ENCODE measurements at places on chromosomes 2 and 18. TPM values are rescaled to one million over a fixed set of nuclear protein-coding genes. Genes with fewer than 3 reads are reported as not detected.

Gene ABCG5
- total RNA-seq, result not detected

Gene PFN4
- total RNA-seq, result not detected

Gene TLX2
- 0.52 TPM for total RNA-seq

Gene EGR4
- not detected for total RNA-seq

GRCh38 chr2:27164960-27165763, 16.4 kb downstream of the TCF23 start:
- DNase-seq, result no peak

DNA sequence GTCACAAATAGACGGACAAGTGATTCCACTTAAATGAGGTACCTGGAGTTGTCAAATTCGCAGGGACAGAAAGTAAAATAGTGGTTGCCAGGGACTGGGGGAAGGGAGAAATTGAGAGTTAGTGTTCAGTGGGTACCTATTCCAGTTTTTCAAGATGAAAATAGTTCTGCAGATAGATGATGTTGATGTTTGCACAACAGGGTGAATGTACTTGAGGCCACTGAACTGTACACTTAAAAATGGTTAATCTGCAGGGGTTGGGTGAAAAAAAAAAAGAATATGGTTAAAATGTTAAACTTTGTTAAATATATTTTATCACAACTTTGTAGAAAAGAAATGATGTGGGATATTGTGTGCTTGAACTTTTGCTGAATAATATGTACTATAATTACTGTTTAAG, 102.3 kb downstream of the NCK2 start:
- no peak for DNase-seq

DNA sequence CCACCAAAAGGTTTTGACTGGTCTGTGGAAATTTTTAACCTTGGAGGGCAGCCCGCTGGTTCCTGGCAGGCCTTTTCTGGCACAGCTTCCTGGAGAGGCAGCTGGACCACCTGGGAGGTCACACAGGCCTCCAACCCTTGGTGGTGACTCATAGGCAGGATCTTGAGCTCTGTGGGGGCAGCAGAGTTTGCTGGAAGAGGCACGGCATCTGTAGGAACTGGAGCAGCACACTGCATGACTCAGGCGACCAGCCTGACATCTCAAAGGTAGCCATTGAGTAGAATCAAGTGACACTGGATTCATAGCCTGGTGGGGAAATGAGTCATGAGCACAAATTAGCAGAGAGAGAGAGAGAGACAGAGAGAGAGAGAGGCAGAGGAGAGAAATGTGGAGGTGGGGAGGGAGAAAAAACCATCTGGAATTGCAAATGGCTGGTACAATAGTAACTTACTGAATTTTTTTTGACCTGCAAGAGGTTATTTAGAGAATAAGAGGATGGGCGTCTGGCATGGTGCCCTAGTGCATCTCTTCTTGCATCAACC, 57.4 kb downstream of the TRPM8 start:
- DNase-seq, result no peak

- DNase-seq, result no peak
These were observed 44.9 kb upstream of the TAF4B start for GRCh38 chr18:26181343-26181826.

- no peak for DNase-seq
These were observed 327.0 kb downstream of the RAD51AP2 start for GRCh38 chr2:17191223-17191622.

DNA sequence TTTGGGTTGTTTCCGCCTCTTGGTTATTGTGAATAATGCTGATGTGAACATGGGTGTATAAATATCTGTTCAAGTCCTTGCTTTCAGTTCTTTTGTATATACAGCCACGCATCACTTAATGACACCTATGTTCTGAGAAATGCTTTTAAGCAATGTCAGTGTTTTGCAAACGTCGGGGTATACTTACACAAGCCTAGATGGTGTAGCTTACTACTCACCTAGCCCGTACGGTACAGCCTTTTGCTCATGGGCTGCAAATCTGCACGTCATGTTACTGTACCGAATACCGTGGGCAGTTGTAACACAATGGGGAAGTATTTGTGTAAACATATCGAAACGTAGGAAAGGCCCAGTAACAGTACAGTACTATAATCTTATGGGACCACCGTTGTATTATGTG, 12.4 kb downstream of the RALB start:
- DNase-seq, result no peak

All from activated CD4-positive, alpha-beta T cell treated with anti-CD3 and anti-CD28 coated beads, Interleukin-2, amount 10 ng/mL, durations not matched to agents 7 days and 5 days (primary cell).